ENCODE measurements at places on chromosomes 16 and 17. TPM values are rescaled to one million over a fixed set of nuclear protein-coding genes. Genes with fewer than 3 reads are reported as not detected.

RNF166 gene
- 32.4 TPM for total RNA-seq

KRT28 gene
- not detected for total RNA-seq

NTN1 gene
- 22.8 TPM for total RNA-seq

TERB1 gene
- total RNA-seq: 0.05 TPM

FGF11 gene
- not detected for total RNA-seq

C1QTNF1 gene
- total RNA-seq: 3.6 TPM

SETD1A gene
- 2.2 TPM for total RNA-seq

ABCC3 gene
- total RNA-seq: 7.6 TPM

- no peaks in the 10 kb centered on the region for H3K36me3 ChIP-seq
- DNase-seq: peak; percentile 75
- peak overlapping the region; percentile 52 for H3K27ac ChIP-seq
- peak overlapping the region; percentile 21 for H3K4me3 ChIP-seq
- H3K4me1 ChIP-seq: peaks cover 30% of the 10 kb centered on the region
- no peaks in the 10 kb centered on the region for H3K27me3 ChIP-seq
These were observed 167.1 kb upstream of the MAF start for GRCh38 chr16:79767421-79768275.

DNA sequence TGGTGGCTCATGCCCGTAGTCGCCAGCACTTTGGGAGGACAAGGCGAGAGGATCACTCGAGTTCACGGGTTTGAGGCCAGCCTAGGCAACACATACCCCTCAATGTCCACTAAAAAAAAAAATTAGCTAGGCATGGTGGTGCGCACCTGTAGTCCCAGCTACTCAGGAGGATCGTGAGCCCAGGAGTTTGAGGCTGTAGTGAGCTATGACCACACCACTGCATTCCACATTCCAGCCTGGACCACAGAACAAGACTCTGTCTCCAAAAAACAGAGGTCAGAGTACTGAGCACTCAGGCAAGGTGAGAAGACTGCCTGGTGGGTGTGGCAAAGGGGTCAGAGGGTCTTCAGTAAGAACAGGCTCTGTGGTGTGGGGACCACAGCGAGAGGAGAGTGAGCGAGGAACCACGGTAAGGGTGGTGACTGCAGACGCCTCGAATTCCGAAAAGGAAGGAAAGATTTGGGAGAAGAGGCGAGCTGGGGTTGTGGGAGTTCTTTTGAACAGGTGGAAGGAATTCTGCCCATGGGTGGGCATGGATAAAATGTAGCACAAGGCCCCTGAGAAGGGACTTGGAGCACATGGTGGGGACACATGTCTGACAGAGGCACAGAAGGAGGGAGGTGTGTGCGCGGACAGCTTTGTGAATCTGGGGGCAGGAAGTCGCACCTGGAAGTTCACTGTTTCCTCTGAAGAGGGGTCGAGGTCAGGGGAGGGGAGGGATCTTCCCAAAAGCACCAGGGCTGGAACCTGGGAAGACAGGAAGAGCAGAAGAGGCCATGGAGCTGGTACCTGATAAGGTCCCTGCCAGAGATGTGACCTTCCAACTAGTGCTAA is 134.6 kb downstream of the PARN start:
- no peaks in the 10 kb centered on the region for H3K4me1 ChIP-seq
- no peak overlapping the region for H3K4me3 ChIP-seq
- H3K27ac ChIP-seq: no peak overlapping the region
- no peak for DNase-seq
- no peaks in the 10 kb centered on the region for H3K27me3 ChIP-seq

- DNase-seq: no peak
- peaks cover 49% of the 10 kb centered on the region for H3K36me3 ChIP-seq
- H3K4me3 ChIP-seq: no peak overlapping the region
- no peak overlapping the region for H3K27ac ChIP-seq
These were observed 34.5 kb downstream of the PMM2 start for GRCh38 chr16:8831871-8832716.

DNA sequence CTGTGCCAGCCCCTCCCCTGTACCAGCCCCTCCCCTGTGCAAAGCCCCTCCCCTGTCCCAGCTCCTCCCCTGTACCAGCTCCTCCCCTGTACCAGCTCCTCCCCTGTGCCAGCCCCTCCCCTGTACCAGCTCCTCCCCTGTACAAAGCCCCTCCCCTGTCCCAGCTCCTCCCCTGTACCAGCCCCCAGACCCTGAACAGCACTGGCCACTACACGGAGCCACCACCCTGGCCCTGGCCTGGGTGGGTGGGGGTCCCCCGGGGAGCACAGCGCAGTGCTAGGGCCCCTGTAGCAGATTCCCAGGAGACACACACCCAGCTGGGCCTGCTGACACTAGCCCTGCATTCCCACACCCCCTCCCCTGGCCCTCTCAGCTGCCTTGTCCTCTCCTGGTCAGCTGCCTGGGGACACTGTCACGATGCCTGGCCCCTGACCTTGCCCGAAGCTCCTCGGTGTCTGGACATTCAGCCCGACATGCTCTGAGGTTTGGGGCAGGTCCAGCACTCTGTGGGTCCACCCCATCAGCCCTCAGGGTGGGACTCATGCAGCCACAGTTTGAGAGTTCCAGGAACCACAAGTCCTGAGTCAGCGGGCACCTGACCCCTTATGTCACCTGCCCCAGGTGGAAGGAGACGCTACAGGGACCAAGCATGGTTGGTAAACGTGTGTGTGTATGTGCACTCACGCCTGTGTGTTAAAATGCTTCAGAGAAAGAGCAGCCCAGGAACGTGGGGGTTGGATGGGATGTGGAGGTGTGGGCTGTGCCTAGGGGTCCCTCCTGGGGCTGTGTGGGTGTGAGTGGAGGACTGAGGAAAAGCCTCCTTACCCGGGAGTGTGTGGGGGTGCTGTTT is 114.2 kb downstream of the METRNL start:
- no peaks in the 10 kb centered on the region for H3K27me3 ChIP-seq
- H3K27ac ChIP-seq: no peak overlapping the region
- peak; percentile 46 for DNase-seq
- H3K36me3 ChIP-seq: no peaks in the 10 kb centered on the region
- H3K4me3 ChIP-seq: no peak overlapping the region

DNA sequence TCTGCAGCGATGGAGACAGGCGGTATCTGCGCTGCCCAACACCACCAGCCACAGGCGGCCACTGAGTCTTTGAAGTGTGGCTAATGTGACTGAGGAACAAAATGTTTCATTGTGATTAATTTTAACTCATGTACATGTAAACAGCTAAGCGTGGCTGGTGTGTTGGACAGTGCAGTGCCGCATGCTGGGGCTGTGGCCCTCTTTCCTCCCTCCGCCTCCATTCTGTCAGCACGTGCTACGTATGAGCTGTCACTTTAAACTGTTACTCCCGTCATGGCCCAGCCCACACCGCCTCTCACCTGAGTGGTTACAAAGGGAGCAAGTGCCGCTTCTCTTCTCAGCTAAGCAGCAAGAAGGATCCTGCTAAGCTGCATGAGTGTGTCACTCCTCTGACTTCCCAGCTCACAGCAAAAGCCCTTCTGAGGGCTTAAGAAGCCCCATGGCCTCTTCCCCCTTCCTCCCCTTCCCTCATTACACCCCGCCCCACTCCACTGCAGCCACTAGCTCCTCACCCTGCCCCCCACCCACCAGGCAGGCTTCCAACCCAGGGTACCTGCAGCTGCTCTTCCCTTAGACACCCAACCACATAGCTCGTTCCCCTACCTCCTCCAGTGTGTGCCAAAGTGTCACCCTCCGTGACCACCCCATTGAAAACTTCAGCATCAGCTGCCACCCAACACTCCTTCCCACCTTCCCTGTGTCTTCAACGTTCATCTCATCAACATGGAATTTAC is 15.0 kb downstream of the HASPIN start:
- peaks cover 4% of the 10 kb centered on the region for H3K4me1 ChIP-seq
- DNase-seq: no peak
- no peaks in the 10 kb centered on the region for H3K36me3 ChIP-seq
- no peak overlapping the region for H3K27ac ChIP-seq

DNA sequence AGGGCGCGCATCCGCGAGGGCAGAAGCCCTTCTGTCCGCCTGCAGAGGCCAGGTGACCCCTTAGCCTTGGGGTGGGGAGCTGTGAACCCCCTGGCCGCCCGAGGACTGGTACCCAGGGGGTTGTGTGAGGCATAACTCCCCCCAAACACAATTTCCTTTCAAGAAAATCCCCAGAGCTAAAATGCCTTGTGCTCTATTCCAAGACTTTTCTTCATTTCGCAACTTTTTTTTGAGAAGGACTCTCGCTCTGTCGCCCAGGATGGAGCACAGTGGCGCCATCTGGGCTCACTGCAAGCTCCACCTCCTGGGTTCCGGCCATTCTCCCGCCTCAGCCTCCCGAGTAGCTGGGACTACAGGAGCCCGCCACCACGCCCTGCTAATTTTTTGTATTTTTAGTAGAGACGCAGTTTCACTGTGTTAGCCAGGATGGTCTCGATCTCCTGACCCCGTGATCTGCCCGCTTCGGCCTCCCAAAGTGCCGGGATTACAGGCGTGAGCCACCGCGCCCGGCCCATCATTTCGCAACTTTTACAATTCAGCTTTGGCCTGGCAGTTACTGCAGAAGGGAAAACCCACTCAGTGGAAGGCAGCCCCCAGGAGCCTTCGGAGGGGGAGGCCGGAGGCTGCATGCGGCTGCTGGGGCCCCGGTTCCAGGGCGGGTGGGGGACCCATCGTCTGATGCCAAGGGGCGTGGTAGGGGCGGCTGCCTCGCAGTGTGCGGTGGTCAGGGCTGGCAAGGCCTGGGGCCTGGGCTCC is 963 bp upstream of the APRT start:
- peak overlapping the region; percentile 53 for H3K4me3 ChIP-seq
- no peak for DNase-seq
- peaks cover 33% of the 10 kb centered on the region for H3K36me3 ChIP-seq
- H3K27ac ChIP-seq: peak overlapping the region; percentile 26

DNA sequence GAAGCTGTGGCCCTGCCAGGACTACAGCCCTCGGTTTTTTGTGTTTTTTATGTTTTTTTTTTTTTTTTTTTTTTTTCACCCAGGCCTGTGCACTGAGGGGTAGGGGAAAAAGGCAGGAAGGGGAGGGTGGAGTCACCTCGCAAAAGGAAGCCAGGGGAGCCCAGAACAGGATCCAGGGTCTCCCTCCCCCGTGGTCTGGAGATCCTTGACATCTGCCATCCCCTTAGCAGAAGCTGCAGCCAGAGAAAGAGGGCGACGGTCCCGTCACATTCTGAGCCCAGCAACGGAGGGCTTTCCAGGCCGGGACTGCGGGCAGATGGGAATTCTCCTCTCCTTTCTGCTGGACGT is 29.1 kb upstream of the PHOSPHO1 start:
- H3K36me3 ChIP-seq: no peaks in the 10 kb centered on the region
- peak overlapping the region; percentile 79 for H3K27ac ChIP-seq
- H3K4me1 ChIP-seq: peaks cover 19% of the 10 kb centered on the region
- no peak for DNase-seq
- no peaks in the 10 kb centered on the region for H3K27me3 ChIP-seq

DNA sequence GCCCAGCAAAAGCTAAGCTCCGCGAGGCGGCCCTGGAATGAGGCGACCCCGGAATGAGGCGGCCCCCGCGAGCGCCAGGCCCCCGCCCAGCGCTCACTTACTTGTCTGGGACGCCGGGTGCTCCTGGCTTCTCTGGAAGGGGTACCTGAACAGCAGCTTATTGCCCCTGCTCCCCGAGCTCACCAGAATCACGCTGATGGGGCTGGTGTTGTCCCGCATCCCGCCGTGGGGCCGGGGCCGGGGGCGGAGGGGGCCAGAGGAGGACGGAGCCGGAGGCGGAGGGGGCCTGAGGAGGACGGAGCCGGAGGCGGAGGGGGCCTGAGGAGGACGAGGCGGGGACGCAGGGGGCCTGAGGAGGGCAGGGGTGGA is 440 bp downstream of the NPRL3 start:
- no peaks in the 10 kb centered on the region for H3K4me1 ChIP-seq
- H3K27me3 ChIP-seq: no peaks in the 10 kb centered on the region
- H3K27ac ChIP-seq: no peak overlapping the region
- peak overlapping the region; percentile 45 for H3K4me3 ChIP-seq
- no peak for DNase-seq

GRCh38 chr16:636206-637080 is at the start of gene METTL26:
TSS of gene METTL26 (minus strand) at chr16:636305. CDS start at chr16:636290, 15 bp downstream.
- H3K27ac ChIP-seq: peak within 1 kb of the TSS; percentile 81
- no peaks in the 10 kb centered on the region for H3K27me3 ChIP-seq
- DNase-seq: peak; percentile 97
- peak within 1 kb of the TSS; percentile 65 for H3K4me3 ChIP-seq
- peaks cover 13% of the 10 kb centered on the region for H3K36me3 ChIP-seq
- peaks cover 23% of the 10 kb centered on the region for H3K4me1 ChIP-seq

GRCh38 chr16:706189-707061 is 824 bp upstream of the FBXL16 start:
- no peaks in the 10 kb centered on the region for H3K36me3 ChIP-seq
- peaks cover 73% of the 10 kb centered on the region for H3K27me3 ChIP-seq
- no peak overlapping the region for H3K27ac ChIP-seq
- peaks cover 6% of the 10 kb centered on the region for H3K4me1 ChIP-seq
- H3K4me3 ChIP-seq: no peak overlapping the region
